Tibial nerve (tissue), 4 donors: ENCODE measurements at places on chromosomes 6 and 20. TPM values are rescaled to one million over a fixed set of nuclear protein-coding genes. Genes with fewer than 3 reads are reported as not detected.

GNRH2 gene
- not detected for total RNA-seq

TSPO2 gene
- total RNA-seq, result not detected

BCKDHB gene
- 21.0 TPM for total RNA-seq

- no peaks in the 10 kb centered on the region for H3K27me3 ChIP-seq
- no peaks in the 10 kb centered on the region for H3K4me1 ChIP-seq
- peak; percentile 55 for DNase-seq
- no peak overlapping the region for H3K4me3 ChIP-seq
- H3K27ac ChIP-seq, result peak overlapping the region; percentile 46
Measured at GRCh38 chr6:132020138-132020581, 69.0 kb upstream of the CCN2 start.

GRCh38 chr6:44012078-44012493 is 115.2 kb downstream of the MRPL14 start:
- no peak overlapping the region for H3K27ac ChIP-seq
- DNase-seq, result no peak
- no peak overlapping the region for H3K4me3 ChIP-seq
- H3K27me3 ChIP-seq, result no peaks in the 10 kb centered on the region
- no peaks in the 10 kb centered on the region for H3K4me1 ChIP-seq

- no peaks in the 10 kb centered on the region for H3K27me3 ChIP-seq
- H3K36me3 ChIP-seq, result no peaks in the 10 kb centered on the region
- no peak for DNase-seq
- H3K4me1 ChIP-seq, result no peaks in the 10 kb centered on the region
- no peak overlapping the region for H3K27ac ChIP-seq
Measured at GRCh38 chr6:136983687-136984086, 61.1 kb downstream of the IL20RA start.

GRCh38 chr6:29961966-29962365 is 19.6 kb downstream of the HLA-A start:
- no peak overlapping the region for H3K27ac ChIP-seq
- no peak overlapping the region for H3K4me3 ChIP-seq
- H3K27me3 ChIP-seq, result no peaks in the 10 kb centered on the region
- H3K36me3 ChIP-seq, result no peaks in the 10 kb centered on the region

GRCh38 chr6:30325150-30325872 is 1.4 kb upstream of the TRIM39 start:
- peak overlapping the region; percentile 96 for H3K27ac ChIP-seq
- DNase-seq, result no peak
- H3K27me3 ChIP-seq, result no peaks in the 10 kb centered on the region
